ENCODE measurements at places on chromosomes 5 and 9.

GRCh38 chr9:107989544-107989943 is 500.0 kb upstream of the KLF4 start:
- H3K36me3 ChIP-seq: no peaks in the 10 kb centered on the region
- H3K27ac ChIP-seq: no peak overlapping the region
- no peaks in the 10 kb centered on the region for H3K4me1 ChIP-seq
- no peak for DNase-seq
- no peak overlapping the region for H3K4me3 ChIP-seq

- H3K27me3 ChIP-seq: no peaks in the 10 kb centered on the region
- no peak overlapping the region for H3K27ac ChIP-seq
- DNase-seq: no peak
- H3K4me3 ChIP-seq: no peak overlapping the region
- H3K4me1 ChIP-seq: peaks cover 37% of the 10 kb centered on the region
These were observed 29.7 kb downstream of the SLC36A1 start for GRCh38 chr5:151477101-151477500.

- no peaks in the 10 kb centered on the region for H3K36me3 ChIP-seq
- DNase-seq: no peak
- H3K27ac ChIP-seq: no peak overlapping the region
- no peaks in the 10 kb centered on the region for H3K4me1 ChIP-seq
These were observed 265.4 kb upstream of the VLDLR start for GRCh38 chr9:2356041-2356790.

DNA sequence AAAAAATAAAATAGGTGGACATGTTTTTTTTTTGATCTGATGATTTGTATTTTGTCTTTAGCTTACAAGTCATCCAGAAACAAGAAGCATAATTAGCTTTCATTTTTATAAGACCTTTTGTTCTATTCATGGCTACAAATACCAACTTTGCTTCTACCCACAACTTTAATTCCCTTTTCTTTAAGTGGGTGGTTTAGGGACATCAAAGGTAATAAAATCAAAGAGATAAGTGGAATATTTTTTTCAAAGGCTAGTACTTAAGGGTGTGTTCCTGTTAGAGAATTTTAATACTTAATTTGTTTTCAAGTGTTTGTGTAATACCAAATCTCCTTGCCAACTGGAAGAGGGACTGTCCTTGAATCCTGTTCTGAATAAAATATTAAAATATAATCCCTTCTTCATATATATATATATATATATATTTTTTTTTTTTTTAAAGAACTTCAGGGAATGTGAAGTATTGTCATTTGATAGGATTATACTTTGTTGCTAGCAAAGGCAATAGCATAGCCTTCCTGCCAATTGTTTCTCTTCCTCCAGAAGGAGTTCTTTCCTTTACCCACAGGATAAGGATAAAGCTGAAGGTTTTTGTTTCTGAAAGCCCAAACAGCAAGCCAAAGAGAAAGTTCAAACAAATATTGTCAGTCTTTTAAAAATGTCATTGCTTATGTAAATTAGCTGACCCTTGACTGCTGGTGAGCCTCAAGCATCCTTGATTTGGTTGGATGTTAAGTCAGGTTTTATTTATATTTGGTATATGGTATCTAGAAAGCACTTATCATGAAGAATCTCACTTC is 108.9 kb downstream of the PAM start:
- H3K4me3 ChIP-seq: no peak overlapping the region
- DNase-seq: no peak
- no peaks in the 10 kb centered on the region for H3K36me3 ChIP-seq
- H3K27ac ChIP-seq: no peak overlapping the region
- H3K4me1 ChIP-seq: no peaks in the 10 kb centered on the region

- no peak for DNase-seq
- H3K4me3 ChIP-seq: no peak overlapping the region
- H3K36me3 ChIP-seq: no peaks in the 10 kb centered on the region
- H3K27ac ChIP-seq: no peak overlapping the region
These were observed 244.8 kb downstream of the GLIS3 start for GRCh38 chr9:4055032-4055431.

DNA sequence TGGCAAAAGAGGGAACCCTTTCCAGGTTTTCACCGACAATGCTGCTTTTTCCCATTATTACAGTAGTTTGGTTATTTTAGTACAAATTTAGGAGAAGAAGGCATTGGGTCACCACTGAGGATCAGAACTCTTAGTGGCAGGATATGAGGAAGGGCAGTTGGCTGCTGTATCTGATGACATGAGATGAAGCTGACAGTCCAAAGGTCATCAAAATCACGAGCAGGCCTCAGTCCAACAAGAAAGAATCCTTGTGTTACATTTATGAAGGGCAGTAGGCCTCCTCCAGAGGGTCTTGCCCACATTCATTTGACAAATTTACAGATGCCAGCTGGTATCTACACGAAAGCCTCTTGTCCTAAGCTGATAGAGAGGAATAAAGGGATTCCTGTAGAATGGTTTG is 49.5 kb upstream of the COL15A1 start:
- H3K4me1 ChIP-seq: no peaks in the 10 kb centered on the region
- no peak overlapping the region for H3K27ac ChIP-seq
- H3K4me3 ChIP-seq: no peak overlapping the region
- DNase-seq: no peak

DNA sequence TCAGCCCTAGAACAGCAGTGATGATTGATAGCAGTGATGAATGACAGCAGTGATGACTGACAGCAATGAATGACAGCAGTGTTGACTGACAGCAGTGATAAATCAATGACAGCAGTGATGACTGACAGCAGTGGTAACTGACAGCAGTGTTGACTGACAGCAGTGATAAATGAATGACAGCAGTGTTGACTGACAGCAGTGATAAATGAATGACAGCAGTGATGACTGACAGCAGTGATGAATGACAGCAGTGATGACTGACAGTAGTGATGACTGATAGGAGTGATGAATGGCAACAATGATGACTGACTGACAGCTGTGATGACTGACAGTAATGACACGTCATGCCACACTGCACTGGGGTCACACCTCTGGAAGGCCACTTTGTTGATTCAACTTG is 106.8 kb downstream of the ENTREP1 start:
- no peaks in the 10 kb centered on the region for H3K4me1 ChIP-seq
- no peak overlapping the region for H3K27ac ChIP-seq
- H3K36me3 ChIP-seq: no peaks in the 10 kb centered on the region
- no peaks in the 10 kb centered on the region for H3K27me3 ChIP-seq
- H3K4me3 ChIP-seq: no peak overlapping the region

GRCh38 chr9:81074221-81074620 is 615.1 kb downstream of the TLE1 start:
- H3K4me1 ChIP-seq: no peaks in the 10 kb centered on the region
- no peak overlapping the region for H3K4me3 ChIP-seq
- no peak overlapping the region for H3K27ac ChIP-seq
- no peaks in the 10 kb centered on the region for H3K27me3 ChIP-seq

DNA sequence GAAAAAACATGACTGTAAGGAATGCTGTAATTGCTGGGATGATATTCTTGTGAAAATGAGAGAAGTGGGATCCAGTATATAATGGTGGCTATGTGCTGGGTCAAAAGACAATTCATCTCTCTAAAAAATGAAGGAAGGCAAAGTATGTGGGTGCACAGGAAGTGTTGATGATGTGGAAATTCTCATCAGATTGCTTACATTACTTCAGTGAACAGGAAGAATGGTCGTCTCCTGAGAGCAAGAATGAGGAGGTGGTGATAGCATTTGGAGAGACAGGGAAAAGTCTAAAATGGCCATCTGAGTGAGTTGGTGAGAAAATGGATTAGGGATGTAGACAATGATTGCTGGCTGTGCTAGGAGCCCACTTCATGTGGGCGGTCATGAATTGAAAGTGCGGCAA is 253.5 kb upstream of the NREP start:
- no peaks in the 10 kb centered on the region for H3K36me3 ChIP-seq
- DNase-seq: no peak
- no peak overlapping the region for H3K27ac ChIP-seq
- no peak overlapping the region for H3K4me3 ChIP-seq

GRCh38 chr9:107907255-107907654 is 417.7 kb upstream of the KLF4 start:
- H3K27me3 ChIP-seq: no peaks in the 10 kb centered on the region
- no peaks in the 10 kb centered on the region for H3K4me1 ChIP-seq
- H3K27ac ChIP-seq: no peak overlapping the region
- H3K4me3 ChIP-seq: no peak overlapping the region
- H3K36me3 ChIP-seq: no peaks in the 10 kb centered on the region

DNA sequence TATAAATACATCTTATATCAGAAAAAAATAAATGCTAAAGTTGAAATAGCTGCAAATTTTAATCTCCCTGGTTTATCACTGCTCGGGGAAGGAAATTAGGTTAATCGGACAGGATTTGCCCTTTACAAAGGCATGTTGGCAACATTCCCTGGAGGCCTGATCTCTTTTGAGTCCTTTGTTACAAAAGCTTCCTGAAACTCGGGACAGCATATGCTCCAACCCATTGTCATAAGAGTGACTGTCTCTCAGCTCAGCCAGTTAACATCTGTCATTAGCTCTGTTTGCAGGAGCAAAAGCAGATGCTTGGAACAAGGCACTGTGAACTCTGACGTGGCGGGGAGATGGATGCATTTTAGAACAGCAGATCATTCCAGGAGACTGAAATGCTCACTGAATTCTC is 80.6 kb downstream of the MYO10 start:
- no peak for DNase-seq
- no peaks in the 10 kb centered on the region for H3K4me1 ChIP-seq
- no peaks in the 10 kb centered on the region for H3K36me3 ChIP-seq
- no peaks in the 10 kb centered on the region for H3K27me3 ChIP-seq
- H3K4me3 ChIP-seq: no peak overlapping the region
- H3K27ac ChIP-seq: no peak overlapping the region

GRCh38 chr5:68531970-68532369 is 316.4 kb downstream of the PIK3R1 start:
- H3K4me3 ChIP-seq: no peak overlapping the region
- H3K36me3 ChIP-seq: no peaks in the 10 kb centered on the region
- no peak overlapping the region for H3K27ac ChIP-seq
- DNase-seq: no peak
- H3K4me1 ChIP-seq: no peaks in the 10 kb centered on the region
- H3K27me3 ChIP-seq: no peaks in the 10 kb centered on the region

DNA sequence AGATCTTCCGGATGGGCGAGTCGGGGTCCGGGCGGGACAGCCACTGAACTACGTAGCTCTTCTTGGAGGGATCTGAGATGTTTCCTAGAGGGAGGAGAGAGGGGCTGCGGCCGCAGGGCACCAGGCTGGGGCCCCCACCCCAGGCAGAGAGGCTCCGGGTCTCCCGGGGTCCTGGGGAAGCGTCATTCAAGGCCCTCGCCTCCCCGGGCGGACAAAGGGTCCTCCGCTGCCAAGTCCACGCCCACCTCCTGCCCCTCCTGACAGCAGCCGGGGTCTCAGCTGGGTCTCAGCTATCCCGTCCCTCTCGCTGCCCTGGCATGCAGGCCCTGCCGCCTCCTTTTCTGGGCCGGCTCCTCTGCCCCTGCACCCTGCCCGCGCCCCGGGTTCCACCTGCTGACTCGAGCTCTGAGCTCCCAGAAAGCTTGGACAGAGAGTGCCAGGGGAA is 61.5 kb downstream of the ZNF354C start:
- no peaks in the 10 kb centered on the region for H3K27me3 ChIP-seq
- H3K27ac ChIP-seq: no peak overlapping the region
- no peak for DNase-seq
- no peak overlapping the region for H3K4me3 ChIP-seq
- H3K36me3 ChIP-seq: no peaks in the 10 kb centered on the region

DNA sequence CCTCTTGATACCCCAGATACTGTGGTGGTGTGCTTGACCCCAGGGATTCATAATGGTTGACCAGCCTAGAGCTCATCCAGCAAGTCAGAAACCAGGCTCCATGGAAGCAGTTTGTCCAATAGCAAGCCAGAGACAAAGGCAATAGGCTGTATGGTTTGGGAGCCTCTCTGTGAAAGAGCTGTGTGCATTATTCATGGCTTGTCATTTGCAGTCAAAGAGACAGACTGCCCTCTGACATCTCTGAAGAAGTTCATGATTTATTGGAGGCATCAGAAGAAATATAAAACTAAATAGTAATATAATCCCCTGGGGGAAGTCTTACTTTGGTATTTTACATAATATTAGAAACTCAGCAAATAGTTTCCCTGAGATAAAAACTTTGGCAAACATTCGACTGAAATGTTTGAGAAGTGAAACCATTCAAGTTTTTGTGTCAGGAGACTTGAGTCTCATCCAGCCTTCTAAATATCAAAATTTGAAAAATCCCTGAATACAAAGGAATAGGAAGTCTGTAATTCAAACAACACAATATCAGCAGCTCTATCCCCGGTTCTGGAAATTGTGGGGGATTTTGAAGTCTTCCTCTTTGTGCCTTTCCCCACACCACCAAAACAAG is 250.3 kb downstream of the ZSWIM6 start:
- no peaks in the 10 kb centered on the region for H3K36me3 ChIP-seq
- DNase-seq: no peak
- H3K27me3 ChIP-seq: no peaks in the 10 kb centered on the region
- H3K27ac ChIP-seq: no peak overlapping the region
- H3K4me3 ChIP-seq: no peak overlapping the region

GRCh38 chr5:56983593-56984361 is 31.9 kb upstream of the MIER3 start:
- H3K4me3 ChIP-seq: no peak overlapping the region
- H3K27ac ChIP-seq: no peak overlapping the region
- no peak for DNase-seq
- H3K36me3 ChIP-seq: no peaks in the 10 kb centered on the region
- peaks cover 5% of the 10 kb centered on the region for H3K4me1 ChIP-seq

- H3K4me1 ChIP-seq: no peaks in the 10 kb centered on the region
- no peaks in the 10 kb centered on the region for H3K36me3 ChIP-seq
- no peak overlapping the region for H3K27ac ChIP-seq
These were observed 323.4 kb downstream of the PSAT1 start for GRCh38 chr9:78620303-78620702.

GRCh38 chr5:86862093-86862492 is 244.4 kb downstream of the COX7C start:
- H3K27ac ChIP-seq: no peak overlapping the region
- H3K4me1 ChIP-seq: no peaks in the 10 kb centered on the region
- H3K36me3 ChIP-seq: no peaks in the 10 kb centered on the region
- no peak overlapping the region for H3K4me3 ChIP-seq

DNA sequence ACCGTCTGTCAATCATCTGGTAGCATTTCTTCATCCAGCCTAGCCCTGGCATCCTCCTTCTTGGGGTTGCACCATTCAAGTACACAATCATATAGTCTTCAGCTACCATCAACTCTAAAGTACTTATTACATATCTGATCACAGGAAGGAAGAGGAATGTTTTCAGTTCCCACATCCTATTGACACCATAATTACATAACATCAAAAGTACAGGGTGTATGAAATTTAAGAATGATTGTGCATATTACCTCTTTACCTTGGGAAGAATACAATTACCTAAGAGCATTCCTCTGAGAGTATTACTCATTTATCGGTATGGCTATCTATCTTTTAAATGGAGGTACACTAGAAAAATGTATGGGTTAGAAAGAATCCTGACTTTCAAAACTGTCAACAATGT is 126.8 kb upstream of the PCA3 start:
- H3K4me3 ChIP-seq: no peak overlapping the region
- H3K36me3 ChIP-seq: no peaks in the 10 kb centered on the region
- no peak overlapping the region for H3K27ac ChIP-seq
- no peak for DNase-seq
- H3K27me3 ChIP-seq: no peaks in the 10 kb centered on the region

- H3K4me3 ChIP-seq: no peak overlapping the region
- H3K27ac ChIP-seq: no peak overlapping the region
- no peaks in the 10 kb centered on the region for H3K36me3 ChIP-seq
These were observed 1875.9 kb upstream of the CDH9 start for GRCh38 chr5:28914297-28914696.

Measured in thymus (tissue), 14 donors.